ENCODE measurements at places on chromosomes 5 and 9. TPM values are rescaled to one million over a fixed set of nuclear protein-coding genes. Genes with fewer than 3 reads are reported as not detected.

The PCDHGC3 gene
- polyA plus RNA-seq: 164 TPM

The SYNPO gene
- polyA plus RNA-seq: 26.7 TPM

The PTGES gene
- 5.9 TPM for polyA plus RNA-seq

The SLC6A19 gene
- polyA plus RNA-seq: 0.78 TPM

The SAXO1 gene
- polyA plus RNA-seq: 0.12 TPM

The DIPK1B gene
- polyA plus RNA-seq: 27.3 TPM

The SEMA4D gene
- 45.1 TPM for polyA plus RNA-seq

The SLC6A18 gene
- 0.11 TPM for polyA plus RNA-seq
